AG09319 (cell line): ENCODE measurements at places on chromosomes 7 and 10.

GRCh38 chr7:48091506-48092433 is 2.7 kb downstream of the UPP1 start:
- DNase-seq, result no peak

DNA sequence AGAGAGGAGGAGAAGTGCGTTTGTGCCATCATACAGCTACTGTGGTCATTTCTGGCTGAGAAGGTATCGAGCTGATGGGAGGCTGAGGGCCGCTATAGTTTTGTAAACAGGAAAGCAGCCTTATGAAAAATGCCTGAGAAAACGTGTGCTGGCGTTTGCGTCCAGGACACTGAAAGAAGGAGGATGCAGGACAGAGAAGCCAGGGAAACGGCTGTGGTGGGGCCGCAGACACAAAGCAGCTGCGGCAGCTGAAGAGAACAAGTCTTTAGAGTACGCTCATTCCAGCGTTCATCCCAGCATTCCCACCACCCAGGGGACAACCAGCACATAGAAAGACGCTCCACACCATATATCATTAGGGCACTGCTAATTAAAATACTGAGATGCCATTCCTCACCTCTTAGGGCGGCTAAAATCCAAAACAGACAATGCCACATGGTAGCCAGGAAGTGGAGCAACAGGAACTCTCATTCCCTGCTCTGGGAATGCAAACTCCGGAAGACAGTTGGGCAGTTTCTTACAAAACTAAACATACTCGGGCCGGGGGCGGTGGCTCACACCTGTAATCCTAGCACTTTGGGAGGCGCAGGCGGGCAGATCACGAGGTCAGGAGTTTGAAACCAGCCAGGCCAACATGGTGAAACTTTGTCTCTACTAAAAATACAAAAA is 18.4 kb downstream of the GNA12 start:
- no peak for DNase-seq

DNA sequence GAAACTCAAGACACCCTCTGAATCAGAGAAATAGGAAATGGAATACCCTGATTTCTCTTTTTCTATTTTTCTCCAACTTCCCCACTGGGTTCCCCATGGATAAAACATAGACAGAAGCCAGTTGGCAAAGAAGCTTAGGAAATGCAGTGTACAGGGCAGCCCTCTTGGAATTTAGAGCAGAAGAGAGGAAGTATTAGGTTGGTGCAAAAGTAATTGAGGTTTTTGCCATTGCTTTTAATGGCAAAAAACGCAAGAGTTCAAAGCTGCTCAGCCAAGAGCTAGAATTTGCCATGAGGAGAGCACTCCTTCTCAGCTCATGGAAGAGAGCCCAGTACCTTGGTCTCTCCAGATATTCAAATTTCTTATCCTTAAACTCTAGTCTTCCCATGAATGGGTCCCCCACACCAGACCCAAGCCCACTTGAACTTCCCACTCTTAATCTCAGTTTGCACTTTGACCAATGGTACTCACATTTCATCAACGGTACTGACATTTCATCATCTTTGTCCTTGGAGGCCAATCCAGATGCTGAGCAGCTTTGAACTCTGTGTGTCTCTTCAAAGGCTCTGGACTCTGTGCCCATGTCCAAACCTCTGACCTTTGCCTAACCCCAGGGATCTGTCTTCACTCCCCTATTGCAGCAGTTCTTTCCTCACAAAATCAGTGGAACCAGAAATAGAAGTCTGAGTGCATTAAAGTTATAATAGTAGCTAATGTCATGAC is 73.2 kb upstream of the PPP1R3C start:
- no peak for DNase-seq

GRCh38 chr10:26437637-26438461 is at the start of gene APBB1IP:
APBB1IP (plus strand) TSS chr10:26438341; CDS start chr10:26492327, 53,986 bp downstream.
- peak; percentile 60 for DNase-seq

GRCh38 chr10:50853557-50853956 is 31.9 kb downstream of the A1CF start:
- DNase-seq, result no peak

- DNase-seq, result no peak
These were observed 1.9 kb downstream of the SYPL1 start for GRCh38 chr7:106110238-106110560.

DNA sequence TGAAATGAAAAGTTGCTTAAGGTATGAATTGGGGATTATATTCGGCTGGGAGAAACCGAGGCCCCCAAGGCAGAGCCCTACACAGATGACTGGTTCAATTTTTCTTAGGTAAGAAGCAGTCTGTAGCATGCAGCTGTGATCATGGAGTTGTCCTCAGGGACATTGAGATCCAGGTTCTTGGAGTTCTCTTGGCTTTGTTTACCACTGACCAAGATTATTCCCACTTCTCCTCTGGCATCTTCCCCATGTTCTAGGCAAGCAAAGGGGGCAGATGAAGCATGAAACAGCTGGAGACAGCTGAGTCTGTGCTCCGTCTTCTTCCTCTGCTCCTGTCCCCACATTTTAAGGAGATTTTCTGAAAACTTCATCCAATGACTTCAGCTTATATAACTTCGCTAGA is 129.5 kb upstream of the BMPER start:
- no peak for DNase-seq

- DNase-seq, result no peak
These were observed 34.6 kb upstream of the HSPB1 start for GRCh38 chr7:76267894-76268183.

GRCh38 chr10:58856508-58857240 is 319.8 kb upstream of the PHYHIPL start:
- peak; percentile 73 for DNase-seq

GRCh38 chr10:21728618-21729017 is 194.6 kb downstream of the MLLT10 start:
- DNase-seq, result no peak

DNA sequence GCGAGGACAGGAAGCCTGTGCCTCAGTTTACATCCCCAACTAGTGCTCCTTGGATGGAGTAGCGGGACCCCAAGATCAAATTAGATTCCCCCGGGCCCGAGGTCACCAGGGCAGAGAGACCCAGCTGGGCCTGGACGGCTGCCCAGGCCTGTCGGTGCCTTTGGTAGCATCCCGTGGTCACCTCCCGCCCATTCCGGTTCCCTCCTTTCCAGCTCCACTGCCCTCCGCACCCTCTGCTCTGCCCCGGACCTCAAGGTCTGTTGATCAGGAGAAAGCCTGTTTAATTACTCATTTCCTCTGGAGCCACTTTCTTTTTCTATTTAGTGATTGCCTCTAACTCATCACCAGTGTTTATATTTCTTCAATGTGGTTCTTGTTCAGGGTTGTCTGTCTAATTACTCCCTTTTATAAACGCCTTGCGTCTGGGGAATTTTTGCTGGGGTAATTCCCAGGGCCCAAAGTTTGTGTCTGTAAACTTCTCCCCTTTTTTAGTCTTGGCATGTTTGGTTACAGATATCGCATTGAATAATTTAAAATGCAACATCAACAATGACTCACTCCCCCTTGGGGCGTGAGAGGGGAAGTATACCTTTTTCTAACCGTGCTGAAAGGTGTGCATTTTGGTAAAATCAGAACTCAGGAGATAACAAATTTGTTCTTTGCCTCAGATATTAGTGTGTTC is 1.9 kb downstream of the FOXK1 start:
- peak; percentile 81 for DNase-seq

GRCh38 chr7:50628434-50629084 is 63.4 kb upstream of the DDC start:
- DNase-seq, result no peak

GRCh38 chr7:27110186-27111031 is 7.9 kb upstream of the HOXA2 start:
- DNase-seq, result no peak

DNA sequence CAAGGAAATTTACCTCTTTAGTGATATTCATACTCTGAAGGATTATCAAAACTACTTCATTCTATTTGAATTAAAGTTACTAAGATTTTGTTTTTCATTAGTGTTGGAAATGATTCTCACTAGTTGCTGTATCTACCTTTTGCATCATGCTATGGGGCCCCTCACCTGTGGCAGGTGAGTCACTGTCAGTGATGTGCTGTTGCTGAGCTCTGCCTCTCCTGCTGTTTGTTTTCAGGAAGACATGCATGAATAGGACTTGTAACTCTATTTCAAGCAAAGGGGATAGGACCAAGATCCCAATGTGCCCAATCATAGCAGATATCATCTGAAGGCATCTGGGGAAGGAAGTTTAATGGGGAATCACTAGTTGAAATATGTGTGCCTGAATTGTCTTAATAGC is 57.4 kb upstream of the AGR3 start:
- no peak for DNase-seq

DNA sequence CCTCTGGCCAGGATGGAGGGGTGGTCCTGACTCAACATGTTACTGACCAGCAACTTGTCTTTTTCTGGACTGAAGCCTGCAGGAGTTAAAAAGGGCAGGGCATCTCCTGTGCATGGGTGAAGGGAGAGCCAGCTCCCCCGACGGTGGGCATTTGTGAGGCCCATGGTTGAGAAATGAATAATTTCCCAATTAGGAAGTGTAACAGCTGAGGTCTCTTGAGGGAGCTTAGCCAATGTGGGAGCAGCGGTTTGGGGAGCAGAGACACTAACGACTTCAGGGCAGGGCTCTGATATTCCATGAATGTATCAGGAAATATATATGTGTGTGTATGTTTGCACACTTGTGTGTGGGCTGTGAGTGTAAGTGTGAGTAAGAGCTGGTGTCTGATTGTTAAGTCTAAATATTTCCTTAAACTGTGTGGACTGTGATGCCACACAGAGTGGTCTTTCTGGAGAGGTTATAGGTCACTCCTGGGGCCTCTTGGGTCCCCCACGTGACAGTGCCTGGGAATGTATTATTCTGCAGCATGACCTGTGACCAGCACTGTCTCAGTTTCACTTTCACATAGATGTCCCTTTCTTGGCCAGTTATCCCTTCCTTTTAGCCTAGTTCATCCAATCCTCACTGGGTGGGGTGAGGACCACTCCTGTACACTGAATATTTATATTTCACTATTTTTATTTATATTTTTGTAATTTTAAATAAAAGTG is 6.0 kb downstream of the PLAU start:
- DNase-seq, result no peak

DNA sequence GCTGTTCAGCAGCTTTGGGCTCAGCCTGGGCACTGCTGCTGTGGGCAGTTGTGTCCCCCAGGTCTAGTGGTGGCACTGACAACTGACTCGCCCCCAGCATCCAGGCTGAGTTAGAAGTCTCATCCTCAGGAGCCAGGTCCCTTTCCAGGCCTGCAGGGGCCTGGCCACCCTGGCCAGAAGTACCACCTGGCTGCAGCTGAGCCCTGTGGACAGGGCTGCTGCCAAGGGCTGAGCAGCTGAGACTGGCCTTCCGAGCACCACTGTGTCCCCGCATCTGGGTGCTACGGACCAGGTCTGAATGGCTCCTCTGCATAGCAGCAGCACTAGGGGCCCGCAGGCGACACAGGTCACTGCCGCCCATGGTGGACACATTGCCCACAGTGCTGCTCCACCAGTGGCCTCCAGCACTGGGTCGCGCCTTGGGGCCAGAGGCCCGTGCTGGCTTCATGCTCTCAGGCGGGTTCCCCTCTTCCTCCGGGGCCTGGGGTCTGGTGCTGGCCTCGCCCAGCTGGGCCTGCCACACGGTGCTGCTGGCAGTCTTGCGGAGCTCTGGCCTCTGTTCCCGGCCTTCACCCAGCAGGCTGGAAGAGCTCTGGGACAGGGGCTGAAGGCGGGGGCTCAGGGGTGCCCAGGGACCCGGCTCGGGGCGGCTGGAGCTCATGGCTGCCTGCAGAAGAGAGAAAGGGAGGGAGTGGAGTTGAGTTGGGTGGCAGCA is 6.2 kb downstream of the GPRIN2 start:
- no peak for DNase-seq

DNA sequence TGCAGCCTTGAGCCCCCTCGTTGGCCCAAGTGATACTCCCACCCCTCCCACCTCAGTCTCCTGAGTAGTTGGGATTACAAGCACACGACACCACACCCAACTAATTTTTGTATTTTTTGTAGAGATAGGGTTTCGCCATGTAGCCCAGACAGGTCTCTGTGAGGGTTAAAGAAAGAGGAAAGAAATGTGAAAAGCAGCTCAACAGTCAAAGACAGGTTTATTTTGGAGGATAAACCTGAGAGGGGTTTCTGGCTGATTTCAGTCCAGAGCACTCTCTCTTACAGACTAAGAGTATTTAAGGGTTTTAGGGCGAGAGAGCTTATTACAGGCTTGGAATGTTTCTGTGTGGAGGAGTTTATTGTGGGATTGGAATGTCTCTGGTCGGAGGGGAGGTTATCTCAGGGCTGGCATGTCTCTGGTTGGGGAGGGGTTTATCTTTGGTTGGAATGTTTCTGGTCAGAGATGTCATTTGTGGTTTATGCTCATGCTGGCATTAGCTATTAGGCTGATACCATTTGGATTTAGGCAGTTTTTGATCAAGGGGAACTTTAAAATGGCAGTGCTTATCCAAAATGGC is 26.1 kb upstream of the SNX10 start:
- DNase-seq, result no peak

DNA sequence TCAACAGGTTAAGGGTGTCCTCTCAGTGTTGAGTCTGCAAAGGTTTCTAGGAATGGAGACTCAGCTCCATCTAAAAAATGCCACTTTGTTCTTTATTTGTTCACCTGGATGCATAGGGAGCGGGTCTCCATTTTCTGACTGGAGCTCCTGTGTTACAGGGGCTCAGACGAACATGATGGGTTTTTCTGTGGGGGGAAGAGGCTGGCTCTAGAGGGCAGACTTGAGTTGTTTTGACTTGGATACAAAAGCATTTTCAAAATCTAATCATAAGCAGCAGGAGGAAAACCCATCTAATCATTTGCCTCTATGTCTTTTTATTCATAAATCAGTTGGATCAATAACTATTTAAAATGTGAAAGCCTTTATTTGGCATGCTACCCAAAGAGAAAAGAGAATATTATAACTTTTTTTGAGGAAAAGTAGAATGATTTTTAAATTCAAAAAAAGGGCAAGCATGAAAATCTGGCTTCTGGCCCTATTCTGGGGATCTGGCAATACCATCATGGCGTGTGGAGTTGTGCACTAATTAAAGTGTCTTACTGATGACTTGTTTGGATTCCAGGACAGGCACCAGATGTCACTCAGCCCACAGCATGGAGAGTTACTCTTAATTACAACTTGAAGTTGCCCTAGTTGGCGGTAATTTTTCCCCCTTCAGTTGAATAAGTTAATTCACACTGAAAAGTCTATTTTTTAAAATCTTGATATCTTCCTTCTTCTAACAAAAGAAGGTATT is 594.9 kb downstream of the REEP3 start:
- no peak for DNase-seq

DNA sequence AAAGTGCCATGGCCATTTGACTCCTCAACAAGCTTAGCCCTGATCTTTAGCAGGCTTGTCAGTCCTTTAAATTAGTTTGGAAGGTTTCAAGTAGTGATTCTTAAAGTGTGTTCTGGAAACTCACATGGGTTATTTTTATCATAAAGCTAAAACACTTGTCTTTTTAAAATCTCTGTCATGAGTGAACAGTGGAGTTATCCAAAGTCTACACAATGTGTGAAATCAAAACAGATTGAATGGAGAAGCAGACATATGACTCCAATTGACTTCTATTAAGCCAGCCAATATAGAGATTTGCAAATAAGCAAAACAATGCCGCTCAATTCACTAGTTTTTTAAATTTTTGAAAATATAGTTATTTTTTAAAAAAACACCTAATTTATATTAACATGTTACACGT is 53.3 kb upstream of the SORCS3 start:
- no peak for DNase-seq
